HT1080 (cell line): ENCODE measurements at places on chromosomes 3 and 15.

DNA sequence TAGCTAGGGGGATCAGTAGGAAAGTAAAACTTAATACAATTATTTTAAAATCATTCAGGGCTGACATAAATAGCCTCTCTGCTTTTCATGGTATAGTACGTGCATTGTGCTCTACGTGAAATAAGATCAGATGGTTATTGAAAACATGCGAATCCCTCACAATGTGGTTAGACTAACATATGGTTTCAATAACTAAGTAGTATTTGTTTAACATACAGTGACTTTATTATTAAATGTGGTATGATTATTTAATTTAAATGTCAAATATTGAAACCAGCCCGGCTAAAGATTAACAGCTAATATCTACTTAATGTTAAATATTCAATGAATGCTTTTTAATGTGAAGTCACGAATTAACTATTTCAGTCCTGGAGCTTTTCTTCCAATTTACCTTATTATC is 473.9 kb upstream of the THBS1 start:
- DNase-seq = no peak

GRCh38 chr15:25731411-25731810 is 131.7 kb downstream of the ATP10A start:
- DNase-seq = no peak

- peak; percentile 25 for DNase-seq
These were observed 11.1 kb upstream of the GREM1 start for GRCh38 chr15:32706704-32707103.

GRCh38 chr15:100999369-100999768 is 80.2 kb downstream of the LRRK1 start:
- no peak for DNase-seq

GRCh38 chr15:68299436-68299835 is 21.9 kb downstream of the FEM1B start:
- DNase-seq = no peak

DNA sequence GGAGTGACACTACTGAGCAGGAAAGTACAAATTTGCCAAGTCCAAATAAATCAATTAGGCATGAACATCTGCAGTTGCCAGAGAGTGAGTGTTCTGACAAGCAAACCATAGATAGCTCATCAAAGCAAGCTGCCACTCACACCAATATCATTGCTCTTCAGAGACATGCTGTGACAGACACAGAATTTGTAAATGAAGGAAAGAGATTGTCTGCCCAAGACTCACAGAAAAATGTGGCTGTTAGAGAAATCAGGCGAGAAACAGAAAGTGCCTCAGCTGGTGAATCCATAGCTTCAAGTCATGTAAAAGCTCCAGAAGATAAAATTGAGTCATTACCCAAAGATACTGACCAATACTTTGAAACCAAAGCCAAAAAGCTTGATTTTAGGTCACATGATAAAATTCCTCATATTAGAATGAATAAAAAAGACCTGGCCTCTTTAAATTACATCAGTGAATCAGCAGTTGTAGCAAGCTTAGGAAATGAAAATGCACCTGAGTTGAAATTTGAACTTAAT is 50.8 kb downstream of the CRYBG3 start:
- peak; percentile 31 for DNase-seq

- peak; percentile 24 for DNase-seq
These were observed 9.2 kb upstream of the SLC6A1 start for GRCh38 chr3:10983219-10983916.

- DNase-seq = peak; percentile 34
These were observed 26.0 kb upstream of the VIPR1 start for GRCh38 chr3:42476225-42477125.

GRCh38 chr3:12408984-12409683 is 75.1 kb upstream of the TSEN2 start:
- DNase-seq = no peak

- DNase-seq = no peak
These were observed 8.7 kb downstream of the DISP2 start for GRCh38 chr15:40366457-40367370.

DNA sequence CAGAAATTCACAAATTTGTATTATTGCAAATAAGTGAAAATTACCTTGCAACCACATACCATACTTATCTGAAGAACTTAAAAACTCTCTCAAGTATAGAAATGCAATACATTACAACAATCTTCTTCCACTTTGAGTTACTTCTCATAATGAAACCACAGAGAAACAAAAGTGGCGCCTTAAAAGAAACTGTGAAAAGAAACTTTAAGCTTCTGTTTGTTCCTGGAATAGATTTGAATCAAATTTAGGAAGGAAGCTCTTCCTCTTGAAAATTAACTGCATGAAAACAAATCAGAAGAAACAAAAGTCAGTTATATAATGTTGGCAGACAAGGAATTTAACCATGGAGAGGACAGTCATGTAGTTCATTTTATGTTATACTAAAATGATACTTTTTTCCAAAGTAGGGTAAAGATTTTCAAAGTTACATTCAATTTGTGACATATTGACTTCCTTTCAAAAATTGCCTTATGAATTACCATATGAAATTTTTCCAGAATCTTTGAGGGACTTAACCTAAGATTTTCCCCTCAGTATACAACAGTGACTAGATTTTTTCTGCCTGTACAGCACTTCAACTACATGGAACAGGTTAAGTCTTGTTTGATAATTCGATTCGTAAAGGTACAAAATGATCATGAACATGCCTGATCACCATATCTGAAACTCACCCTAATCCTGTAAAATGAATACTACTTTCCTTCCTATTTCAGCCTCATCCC is 57.6 kb upstream of the TNFSF10 start:
- no peak for DNase-seq

DNA sequence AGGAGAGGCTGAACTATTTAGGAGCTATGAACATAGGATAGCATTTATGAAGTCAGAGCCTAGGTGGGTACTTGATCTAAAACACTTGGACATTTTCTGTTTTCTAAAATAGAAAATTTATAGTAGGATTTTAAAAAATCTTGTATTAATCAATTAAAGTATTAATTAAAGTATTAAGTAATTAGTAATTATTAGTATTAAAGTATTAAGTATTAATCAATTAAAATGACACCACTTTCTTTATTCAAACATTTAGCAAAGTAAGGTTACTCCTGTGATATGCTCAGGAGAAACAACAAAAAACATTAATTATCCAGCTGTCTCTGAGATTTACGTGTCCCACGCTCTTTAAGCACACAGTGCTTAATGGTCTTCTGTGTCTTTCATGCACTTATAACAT is 32.2 kb downstream of the CHCHD4 start:
- DNase-seq = no peak

DNA sequence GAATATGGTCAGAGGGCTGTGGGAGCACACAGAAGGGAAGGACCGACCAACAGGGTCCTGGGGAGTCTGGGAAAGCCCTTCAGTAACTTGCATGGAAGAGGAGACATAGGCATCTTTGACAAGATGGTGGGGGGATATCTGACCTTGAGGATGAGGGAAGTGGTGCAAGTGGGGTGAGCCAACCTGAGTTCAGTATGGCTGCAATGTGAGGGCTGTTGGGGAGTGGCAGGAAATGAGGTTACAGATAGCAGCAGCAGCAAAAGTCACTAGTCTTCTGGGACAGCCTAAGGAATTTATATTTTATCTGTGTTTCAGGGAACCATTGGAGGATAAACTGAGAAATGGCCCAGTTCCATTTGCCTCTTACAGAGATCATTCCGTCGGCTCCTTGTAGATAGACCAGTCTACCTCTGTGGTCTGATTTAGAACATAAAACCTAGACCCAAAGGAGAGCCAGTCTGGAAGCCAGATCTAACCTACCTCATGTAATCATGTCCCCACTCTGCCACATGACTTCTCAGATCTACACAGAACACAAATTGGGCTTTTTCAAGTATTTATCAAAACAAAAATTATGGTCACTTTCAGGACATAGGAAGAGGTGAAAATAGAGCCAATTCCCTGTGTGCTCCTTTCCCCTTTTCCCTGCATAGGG is 75.6 kb downstream of the ST6GAL1 start:
- DNase-seq = no peak

GRCh38 chr15:50633653-50634052 is 52.9 kb downstream of the TRPM7 start:
- DNase-seq = no peak

DNA sequence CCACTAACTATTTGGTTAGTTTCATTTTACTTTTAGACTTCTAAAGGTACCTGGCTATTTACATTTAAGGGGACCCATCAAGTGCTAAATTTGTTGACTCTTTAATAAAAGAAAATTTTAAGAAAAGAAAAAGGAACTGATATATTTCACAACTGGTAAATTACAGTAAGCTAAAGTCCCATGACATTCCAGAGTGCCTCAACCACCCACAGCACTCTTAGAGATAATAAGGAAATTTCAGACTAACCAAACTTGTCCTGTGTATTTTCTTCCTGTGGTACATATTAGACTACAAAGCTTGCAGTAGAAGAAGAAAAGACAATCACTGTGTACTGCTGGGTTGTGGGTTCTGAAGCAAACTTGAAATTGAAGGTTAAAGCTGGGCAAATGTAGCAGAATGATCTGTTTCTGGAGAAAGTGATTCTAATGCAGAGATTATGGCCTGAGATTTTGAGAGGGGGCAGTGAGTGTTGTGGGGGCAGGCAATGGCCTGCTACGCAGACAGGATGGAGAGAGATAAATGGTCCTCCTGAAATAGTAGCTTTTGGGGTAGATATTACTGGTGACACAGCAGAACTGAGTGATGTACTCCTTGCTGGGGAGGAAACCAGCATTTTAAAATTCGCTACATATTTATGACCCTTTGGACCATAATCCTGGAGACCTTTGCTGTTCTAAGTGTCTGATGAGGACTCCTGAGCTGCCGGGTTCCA is 24.5 kb upstream of the MFSD1 start:
- no peak for DNase-seq

GRCh38 chr3:124035463-124036121 is 43.7 kb upstream of the ROPN1 start:
- DNase-seq = no peak

GRCh38 chr15:75452865-75453702 is 1.6 kb upstream of the SIN3A start:
- DNase-seq = peak; percentile 69

DNA sequence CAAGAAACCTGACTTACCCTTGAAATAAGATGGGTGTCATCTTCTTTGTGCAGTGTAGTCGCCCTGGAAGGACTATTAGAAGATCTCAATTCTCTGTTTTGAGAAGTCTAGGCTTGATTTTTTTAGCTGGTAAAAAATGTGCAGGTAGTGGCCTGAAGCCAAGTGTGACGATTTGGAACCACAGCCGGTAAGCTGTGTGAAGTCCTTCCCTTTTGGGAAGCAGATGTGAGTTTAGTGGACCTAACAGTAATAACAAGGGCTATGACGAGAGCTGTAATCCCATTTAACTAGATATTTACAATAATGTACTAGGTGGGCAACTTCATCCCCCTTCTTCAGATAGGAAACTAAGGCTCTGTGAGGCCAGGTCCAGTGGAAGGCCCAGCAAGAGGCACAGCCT is 81.7 kb upstream of the MYZAP start:
- DNase-seq = no peak

DNA sequence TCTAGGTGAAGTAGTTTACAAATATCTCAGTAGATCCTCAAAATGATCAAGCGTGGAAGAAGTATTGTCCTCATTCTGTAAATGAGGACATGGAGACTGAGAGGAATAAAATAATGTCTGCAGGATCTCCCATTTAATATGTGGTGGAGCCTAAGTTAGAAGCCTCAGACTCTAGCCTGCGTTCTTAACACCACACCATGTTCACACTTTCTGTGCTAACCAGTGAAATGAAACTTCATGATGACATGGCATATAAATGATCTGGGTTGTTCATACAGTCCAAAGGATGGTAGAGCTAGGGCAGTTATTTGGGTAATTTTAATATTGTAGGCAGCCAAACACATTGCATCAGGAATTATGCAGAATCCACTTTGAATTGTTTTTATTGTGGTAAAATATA is 25.1 kb upstream of the APH1B start:
- DNase-seq = no peak

GRCh38 chr3:42830437-42831320 is 21.4 kb downstream of the ACKR2 start:
- DNase-seq = no peak

DNA sequence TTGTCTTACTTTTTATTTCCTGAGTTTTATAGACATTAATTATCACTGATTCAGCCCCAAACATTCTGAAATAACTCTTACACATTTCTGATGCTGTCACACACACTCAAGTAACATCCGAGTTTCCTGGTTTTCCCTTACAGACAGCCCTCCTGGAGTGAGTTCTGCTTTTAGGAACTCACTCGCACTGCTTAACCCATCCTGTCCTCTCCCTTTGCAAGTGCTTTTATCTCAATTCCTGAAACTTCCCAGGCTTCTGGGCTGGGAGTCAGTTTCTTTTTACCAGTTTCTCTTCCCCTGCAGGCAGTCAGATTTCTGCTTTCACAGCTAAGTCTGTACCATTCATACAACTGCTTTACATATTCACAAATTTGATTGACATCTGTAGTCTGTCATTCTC is 15.6 kb upstream of the SH3GL3 start:
- DNase-seq = no peak

- DNase-seq = peak; percentile 82
These were observed 77.4 kb downstream of the ACAP2 start for GRCh38 chr3:195365371-195365770.

- no peak for DNase-seq
These were observed 794.7 kb upstream of the GBE1 start for GRCh38 chr3:82556113-82556512.

GRCh38 chr3:3027976-3028567 is 82.1 kb downstream of the IL5RA start:
- no peak for DNase-seq

GRCh38 chr3:39362192-39362591 is 21.0 kb upstream of the SLC25A38 start:
- no peak for DNase-seq

- no peak for DNase-seq
These were observed 77.6 kb downstream of the CRTC3 start for GRCh38 chr15:90607361-90607760.

DNA sequence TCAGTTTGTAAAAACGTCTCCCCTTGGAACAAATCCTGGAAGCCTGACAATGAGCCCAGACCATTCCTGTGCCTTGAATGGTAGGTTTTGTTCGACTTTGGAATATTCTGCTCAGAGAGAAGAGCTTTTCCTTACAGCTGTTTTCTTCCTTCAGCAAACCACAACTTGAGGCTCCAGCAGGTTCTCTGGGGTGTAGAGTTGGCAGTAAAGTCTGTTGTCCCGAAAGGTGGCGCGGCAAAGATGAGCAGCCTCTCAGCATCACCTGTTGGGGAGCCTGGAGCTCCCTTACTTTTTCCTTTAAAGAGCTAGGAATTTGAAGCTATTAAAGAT is 65.4 kb downstream of the BOC start:
- no peak for DNase-seq
